Fibroblast of lung (primary cell): ENCODE measurements at places on chromosomes 16 and 17.
A peak's percentile ranks its signal among the peaks of the same experiment; 100 is the strongest.

- no peak for DNase-seq
Observed at GRCh38 chr16:85983064-85983463, 84.1 kb downstream of the IRF8 start.

DNA sequence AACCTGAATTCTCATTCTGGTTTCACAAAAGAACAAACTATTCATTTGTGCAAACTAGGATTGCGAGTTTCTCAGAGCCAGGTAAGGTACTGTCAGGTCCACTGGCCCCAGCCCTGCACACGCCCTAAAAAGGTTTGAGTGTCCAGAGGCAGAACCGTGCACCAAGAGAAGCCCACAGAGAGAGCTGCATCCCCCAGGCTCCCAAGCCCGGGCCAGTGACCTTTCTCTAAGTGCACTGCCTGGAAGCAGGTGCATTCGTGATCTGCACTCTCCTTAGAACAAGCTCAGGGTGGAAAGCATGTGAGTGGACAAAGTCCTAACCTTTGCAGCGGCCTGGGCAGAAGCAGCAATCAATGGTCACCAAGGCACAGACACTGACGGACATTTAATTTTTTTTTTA, 26.8 kb downstream of the MEAK7 start:
- DNase-seq: no peak

GRCh38 chr17:61323909-61324868, 75.5 kb upstream of the TBX2 start:
- peak; percentile 63 for DNase-seq

DNA sequence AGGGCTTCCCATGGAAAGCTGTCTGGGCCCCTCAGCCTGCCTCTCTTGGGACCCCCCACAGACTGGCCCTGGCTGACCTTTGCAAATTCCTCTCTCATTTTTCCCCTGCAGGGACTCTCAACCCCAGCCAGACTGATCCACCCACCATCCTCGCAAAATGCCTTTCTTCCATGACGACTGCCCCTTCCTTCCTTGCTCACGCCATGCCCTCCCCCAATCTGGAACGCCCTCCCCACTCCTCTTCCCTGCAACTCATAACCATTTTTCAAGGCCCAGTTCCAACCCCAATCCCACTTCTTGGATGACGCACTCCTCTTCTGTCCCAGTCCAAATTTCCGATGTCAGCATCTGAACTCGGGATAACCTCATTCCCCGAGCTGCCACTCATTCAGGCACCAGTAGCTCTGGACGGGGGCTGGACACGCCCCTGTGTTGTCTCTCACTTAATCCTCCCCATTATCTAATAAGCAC, 1.3 kb upstream of the DNAI2 start:
- DNase-seq: peak; percentile 83

GRCh38 chr17:44828919-44829522, 1.1 kb downstream of the GJC1 start:
- peak; percentile 44 for DNase-seq

- DNase-seq: peak; percentile 35
Observed at GRCh38 chr17:37518826-37519225, 29.1 kb downstream of the DUSP14 start.

DNA sequence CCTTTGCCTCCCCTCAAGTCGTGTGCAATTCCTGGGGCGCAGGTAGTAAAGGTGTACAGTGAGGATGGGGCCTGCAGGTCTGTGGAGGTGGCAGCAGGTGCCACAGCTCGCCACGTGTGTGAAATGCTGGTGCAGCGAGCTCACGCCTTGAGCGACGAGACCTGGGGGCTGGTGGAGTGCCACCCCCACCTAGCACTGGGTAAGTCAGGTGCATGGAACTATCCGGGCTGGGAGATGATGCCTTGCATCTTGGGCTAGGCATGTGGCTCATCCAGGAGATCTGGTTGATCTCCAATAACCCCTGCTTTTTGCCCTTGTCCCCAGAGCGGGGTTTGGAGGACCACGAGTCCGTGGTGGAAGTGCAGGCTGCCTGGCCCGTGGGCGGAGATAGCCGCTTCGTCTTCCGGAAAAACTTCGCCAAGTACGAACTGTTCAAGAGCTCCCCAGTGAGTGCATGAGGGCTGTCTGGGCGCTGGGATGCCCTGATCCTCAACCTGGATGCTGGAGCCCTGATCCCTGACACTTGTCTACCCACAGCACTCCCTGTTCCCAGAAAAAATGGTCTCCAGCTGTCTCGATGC, 5.2 kb downstream of the GRB7 start:
- no peak for DNase-seq

DNA sequence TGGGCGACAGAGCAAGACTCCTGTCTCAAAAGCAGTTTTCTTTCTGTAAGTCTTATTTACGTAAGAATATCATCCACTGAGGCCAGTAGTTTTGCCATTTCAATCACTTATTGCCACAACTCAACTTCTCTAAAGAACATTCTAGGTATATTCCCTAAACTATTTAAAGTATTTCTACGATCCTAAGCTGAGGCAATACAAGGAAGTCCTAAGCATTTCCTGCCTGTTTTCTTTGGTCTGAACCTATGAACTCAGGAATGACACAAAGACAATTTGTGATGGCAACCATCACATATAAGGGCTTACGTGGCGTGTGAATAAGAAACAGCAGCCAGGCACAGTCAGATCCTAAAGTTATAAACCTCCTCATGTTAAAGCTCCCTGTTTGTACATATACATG, 14.2 kb downstream of the USP36 start:
- no peak for DNase-seq

DNA sequence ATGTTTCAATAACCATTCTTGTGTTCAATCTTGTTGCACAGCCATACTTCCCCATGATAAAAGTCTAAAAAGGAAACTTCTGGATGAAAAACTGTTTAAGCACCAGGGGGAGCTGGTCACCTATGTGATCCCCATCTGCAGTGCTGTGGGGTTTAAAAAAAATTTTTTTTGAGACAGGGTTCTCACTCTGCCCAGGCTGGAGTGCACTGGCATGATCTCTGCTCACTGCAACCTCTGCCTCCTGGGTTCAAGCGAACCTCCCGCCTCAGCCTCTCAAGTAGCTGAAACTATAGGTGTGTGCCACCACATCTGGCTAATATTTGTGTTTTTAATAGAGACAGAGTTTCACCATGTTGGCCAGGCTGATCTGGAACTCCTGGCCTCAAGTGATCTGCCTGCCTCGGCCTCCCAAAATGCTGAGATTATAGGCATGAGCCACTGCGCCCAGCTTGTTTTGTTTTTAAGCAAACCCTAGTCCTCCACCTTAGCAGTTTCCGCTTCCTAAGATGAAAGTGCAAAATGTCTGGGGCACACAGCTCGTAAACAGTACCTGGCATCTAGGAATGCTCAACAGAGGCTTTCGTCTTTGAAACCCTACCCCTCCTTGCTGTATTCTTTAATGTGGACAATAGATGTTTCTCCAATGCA, 25.4 kb downstream of the DNAJA2 start:
- DNase-seq: peak; percentile 26
